ENCODE measurements at places on chromosomes 1 and 21.

GRCh38 chr1:975896-976683 is 5.8 kb downstream of the PERM1 start:
- DNase-seq = no peak
- peaks cover 21% of the 10 kb centered on the region for H3K27me3 ChIP-seq
- no peak overlapping the region for H3K27ac ChIP-seq
- peaks cover 3% of the 10 kb centered on the region for H3K4me1 ChIP-seq
- no peaks in the 10 kb centered on the region for H3K36me3 ChIP-seq

GRCh38 chr1:189693140-189693539 is 784.5 kb downstream of the BRINP3 start:
- no peaks in the 10 kb centered on the region for H3K27me3 ChIP-seq
- no peak overlapping the region for H3K4me3 ChIP-seq
- H3K4me1 ChIP-seq = no peaks in the 10 kb centered on the region
- no peaks in the 10 kb centered on the region for H3K36me3 ChIP-seq

DNA sequence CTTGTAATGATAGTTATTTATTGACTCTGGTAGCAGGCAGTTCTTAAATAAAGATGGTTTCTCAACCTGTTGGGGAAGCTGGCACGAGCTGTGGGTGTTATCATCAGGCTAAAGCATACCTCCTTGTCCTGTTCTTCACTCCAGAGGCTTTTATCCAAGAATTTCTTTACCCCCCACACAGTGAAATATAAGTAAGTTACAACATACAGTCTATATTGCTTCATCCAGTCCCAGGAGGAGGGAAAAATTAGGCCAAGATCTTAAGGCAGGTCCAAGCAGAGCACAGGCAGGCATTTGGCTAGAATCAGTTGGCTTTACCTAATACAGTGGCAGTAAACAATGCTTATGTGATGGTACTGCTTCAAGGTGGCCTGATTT is 6.3 kb downstream of the TMEM81 start:
- H3K27me3 ChIP-seq = no peaks in the 10 kb centered on the region
- no peaks in the 10 kb centered on the region for H3K4me1 ChIP-seq
- H3K36me3 ChIP-seq = no peaks in the 10 kb centered on the region
- no peak overlapping the region for H3K27ac ChIP-seq

DNA sequence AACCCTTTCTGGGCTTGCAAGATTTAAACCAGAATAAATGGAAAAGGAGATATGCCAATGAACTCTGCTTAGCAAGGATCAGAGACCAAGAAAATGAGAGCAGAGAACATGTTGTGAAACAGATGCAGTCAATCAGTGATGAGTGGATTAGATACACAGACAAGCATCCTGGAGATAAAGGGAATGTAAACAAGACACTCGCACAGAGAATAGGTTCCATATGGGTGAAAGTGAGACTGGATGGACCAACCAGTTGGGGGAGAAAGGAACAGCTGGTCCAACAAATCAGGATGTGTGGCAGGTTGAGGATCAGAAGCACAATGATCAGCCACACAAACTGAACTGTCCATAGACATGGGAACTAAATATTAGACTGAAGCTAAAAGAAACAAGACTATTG is 338.2 kb downstream of the ASTN1 start:
- no peak overlapping the region for H3K4me3 ChIP-seq
- no peaks in the 10 kb centered on the region for H3K27me3 ChIP-seq
- DNase-seq = no peak
- no peaks in the 10 kb centered on the region for H3K36me3 ChIP-seq
- H3K4me1 ChIP-seq = no peaks in the 10 kb centered on the region
- no peak overlapping the region for H3K27ac ChIP-seq

GRCh38 chr1:32801096-32801715 is 16.0 kb downstream of the YARS1 start:
- H3K4me3 ChIP-seq = no peak overlapping the region
- peaks cover 65% of the 10 kb centered on the region for H3K36me3 ChIP-seq
- no peaks in the 10 kb centered on the region for H3K4me1 ChIP-seq
- no peaks in the 10 kb centered on the region for H3K27me3 ChIP-seq

- no peak for DNase-seq
- H3K4me1 ChIP-seq = no peaks in the 10 kb centered on the region
- no peaks in the 10 kb centered on the region for H3K27me3 ChIP-seq
- H3K4me3 ChIP-seq = no peak overlapping the region
- no peak overlapping the region for H3K27ac ChIP-seq
Measured at GRCh38 chr1:207578796-207579435, 66.0 kb upstream of the CR1L start.

DNA sequence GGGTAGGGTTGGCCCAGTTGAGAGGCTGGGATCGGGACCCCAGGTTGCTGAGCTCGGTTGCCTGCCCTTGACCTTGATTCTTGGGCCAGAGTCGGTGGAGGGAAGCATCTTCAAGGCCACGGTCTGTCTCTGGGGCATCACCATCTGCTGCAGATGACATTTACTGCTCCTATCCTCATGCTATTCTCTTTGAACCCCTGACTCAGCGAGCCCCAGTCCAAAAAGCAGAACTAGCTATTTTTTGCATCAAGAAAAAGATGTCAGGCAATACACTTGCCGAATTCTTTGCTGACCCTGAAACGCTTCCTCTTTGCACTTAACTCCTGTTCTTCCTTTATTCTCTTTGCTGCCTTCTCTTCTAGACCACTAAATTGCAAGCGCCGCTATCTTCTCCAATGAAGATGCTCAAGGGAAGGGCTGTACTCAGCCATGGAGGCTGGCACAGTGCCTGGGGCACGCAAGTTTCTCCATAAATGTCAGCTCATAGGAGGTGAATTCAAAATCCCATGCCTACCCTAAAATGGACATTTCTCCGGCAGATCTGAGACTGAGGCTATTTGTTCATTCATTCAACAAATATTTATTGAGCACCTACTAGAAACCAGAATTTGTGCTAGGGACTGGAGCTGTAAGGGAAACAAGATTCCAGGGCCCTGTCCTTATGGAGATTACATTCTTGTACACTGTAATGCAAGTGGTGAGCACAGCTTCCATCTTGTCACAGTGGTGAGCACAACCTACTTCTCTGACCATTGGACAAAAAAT is 20.5 kb upstream of the CAPZB start:
- DNase-seq = no peak
- H3K36me3 ChIP-seq = no peaks in the 10 kb centered on the region
- H3K4me3 ChIP-seq = peak overlapping the region; percentile 5
- H3K27me3 ChIP-seq = no peaks in the 10 kb centered on the region
- peak overlapping the region; percentile 71 for H3K27ac ChIP-seq

GRCh38 chr1:25821630-25822091 is 1.9 kb downstream of the MTFR1L start:
- H3K4me1 ChIP-seq = peaks cover 10% of the 10 kb centered on the region
- peak overlapping the region; percentile 69 for H3K4me3 ChIP-seq
- no peak for DNase-seq
- H3K27me3 ChIP-seq = no peaks in the 10 kb centered on the region
- H3K27ac ChIP-seq = peak overlapping the region; percentile 89

DNA sequence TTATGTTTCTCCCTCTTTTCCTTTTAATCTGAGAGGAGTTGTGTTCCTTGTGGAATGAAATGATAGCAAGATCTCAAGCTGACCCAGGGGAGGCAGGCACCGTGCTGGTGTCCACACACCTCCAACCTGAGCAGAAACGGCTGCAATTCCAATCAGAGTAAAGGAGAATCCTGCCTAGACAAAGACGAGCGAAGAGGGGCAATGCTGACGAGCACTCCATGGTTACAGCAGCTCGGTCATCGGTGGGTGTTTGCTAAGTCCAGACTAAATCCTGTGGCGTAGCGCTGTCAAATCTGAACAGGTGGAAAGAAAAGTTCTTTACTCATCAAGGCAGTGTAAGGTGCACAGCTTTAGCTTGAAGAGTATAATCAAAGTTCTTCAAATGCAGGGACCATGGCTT is 74.8 kb downstream of the PLD5 start:
- no peak for DNase-seq
- no peaks in the 10 kb centered on the region for H3K27me3 ChIP-seq
- no peaks in the 10 kb centered on the region for H3K36me3 ChIP-seq
- no peaks in the 10 kb centered on the region for H3K4me1 ChIP-seq
